Activated B cell treated with CpG ODN at 0.5 μM for 24 hours (primary cell): ENCODE measurements at places on chromosomes 1 and 21. TPM values are rescaled to one million over a fixed set of nuclear protein-coding genes. Genes with fewer than 3 reads are reported as not detected.

Gene ADAM30
- not detected in 2 replicates for total RNA-seq

Gene TFF3
- not detected in 2 replicates for total RNA-seq

Gene OR2L13
- not detected in 2 replicates for total RNA-seq

Gene ELAVL4
- total RNA-seq, result not detected in 2 replicates

Gene C1orf116
- total RNA-seq, result 0.09 TPM in 1 of 2 replicates, not detected in the other

Gene BACE2
- 13.0 and 17.1 TPM in 2 replicates for total RNA-seq

DNA sequence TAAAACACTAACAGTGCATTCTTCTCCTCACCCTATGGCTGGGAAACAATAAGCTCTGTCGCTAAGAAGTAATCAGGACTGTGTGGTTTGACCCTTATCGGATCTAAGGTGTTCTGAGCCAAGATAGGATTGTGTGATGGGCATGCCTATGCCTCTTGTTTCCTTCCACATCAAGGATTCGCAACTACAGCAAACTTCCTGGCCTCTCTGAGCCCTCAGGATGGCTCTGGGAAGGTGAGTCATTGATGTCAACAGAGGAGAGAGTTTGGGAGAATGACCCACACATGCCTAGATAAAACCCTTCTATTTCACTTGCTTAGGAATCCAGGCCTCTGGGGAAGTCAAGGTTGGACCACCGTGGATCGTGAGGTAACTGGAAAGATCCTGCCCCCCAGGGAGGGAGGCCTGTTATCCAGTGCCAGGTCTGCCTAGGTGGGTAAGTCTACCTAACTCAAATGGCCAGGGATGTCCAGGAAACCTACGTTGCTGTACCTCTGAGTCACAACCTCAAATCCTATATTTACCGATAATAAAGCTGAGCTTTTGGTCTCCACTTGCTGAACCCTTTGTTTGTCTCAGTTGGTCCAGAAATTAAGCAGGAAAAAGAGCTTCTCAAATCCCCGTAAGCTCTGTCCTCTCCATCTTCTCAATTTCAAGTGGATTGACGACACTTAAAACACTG lies 27.4 kb downstream of the TIAM1 start:
- H3K4me3 ChIP-seq, result no peak overlapping the region
- H3K4me1 ChIP-seq, result no peaks in the 10 kb centered on the region
- DNase-seq, result no peak

DNA sequence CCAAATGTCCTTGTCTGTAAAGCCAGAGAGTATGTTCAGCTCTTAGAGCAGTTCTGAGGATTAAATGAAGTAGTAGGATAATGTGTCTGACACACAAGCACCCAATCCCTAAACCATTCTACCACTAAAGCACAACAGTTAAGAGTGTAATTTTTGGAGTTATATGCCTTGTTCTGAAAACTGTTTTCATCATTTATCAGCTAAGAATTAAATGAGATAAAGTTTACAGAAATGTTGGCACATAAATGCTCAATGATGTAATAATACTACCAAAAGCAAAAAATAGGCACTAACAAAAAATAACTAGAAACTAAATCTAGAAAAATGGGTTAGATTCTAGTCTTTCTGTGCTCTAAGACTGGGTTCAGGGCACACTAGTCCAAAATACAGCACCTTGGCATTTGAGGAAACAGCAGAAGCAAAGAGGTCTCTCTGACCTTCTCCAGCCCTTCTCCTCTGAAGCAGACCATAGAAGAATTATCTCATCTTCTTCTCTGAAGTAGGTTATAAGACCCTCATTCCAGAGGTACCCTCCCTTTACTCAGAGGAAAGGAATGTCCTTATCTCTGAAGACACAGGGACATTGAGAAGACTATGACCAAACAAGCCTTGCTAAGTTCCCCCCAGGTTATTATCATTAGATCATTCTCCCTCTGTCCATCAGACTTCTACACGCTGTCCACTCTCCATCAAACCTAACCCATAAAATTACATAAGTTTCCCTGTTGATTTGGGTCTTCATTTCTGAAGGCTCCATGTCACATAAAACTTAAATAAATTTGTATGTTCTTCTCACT lies 20.6 kb downstream of the ABL2 start:
- peaks cover 6% of the 10 kb centered on the region for H3K4me1 ChIP-seq
- H3K27ac ChIP-seq, result no peak overlapping the region
- no peak overlapping the region for H3K4me3 ChIP-seq
- no peak for DNase-seq
- peaks cover 9% of the 10 kb centered on the region for H3K36me3 ChIP-seq

DNA sequence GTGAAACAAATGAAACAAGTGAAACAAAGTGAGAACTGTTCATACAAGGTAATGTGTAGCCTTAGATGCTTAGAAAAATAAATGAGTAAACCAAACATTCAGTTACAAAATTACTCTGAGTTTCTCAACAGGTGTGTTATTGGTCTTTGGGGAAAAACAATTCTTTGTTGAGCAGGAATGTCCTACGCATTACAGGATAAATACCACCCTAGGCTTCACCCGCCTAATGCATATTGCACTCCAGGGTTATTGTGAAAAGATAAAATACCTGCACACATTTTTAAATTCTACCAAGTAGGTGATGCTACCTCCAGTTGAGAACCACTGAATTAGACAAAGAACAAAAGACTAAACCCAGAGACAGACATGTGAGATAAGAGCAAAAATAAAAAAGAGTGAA lies 72.2 kb downstream of the ADAMTS1 start:
- H3K4me3 ChIP-seq, result no peak overlapping the region
- no peaks in the 10 kb centered on the region for H3K36me3 ChIP-seq
- H3K4me1 ChIP-seq, result no peaks in the 10 kb centered on the region
- DNase-seq, result no peak
- no peak overlapping the region for H3K27ac ChIP-seq

- no peaks in the 10 kb centered on the region for H3K36me3 ChIP-seq
- no peaks in the 10 kb centered on the region for H3K4me1 ChIP-seq
- H3K27ac ChIP-seq, result no peak overlapping the region
- no peak for DNase-seq
- no peak overlapping the region for H3K4me3 ChIP-seq
These were observed 388.1 kb upstream of the VAMP3 start for GRCh38 chr1:7382971-7383370.

- H3K27ac ChIP-seq, result peak overlapping the region; percentile 93
- H3K36me3 ChIP-seq, result peaks cover 2% of the 10 kb centered on the region
- peaks cover 75% of the 10 kb centered on the region for H3K4me1 ChIP-seq
- DNase-seq, result peak; percentile 52
- H3K4me3 ChIP-seq, result peak overlapping the region; percentile 66
- H3K27me3 ChIP-seq, result no peaks in the 10 kb centered on the region
These were observed 62.6 kb upstream of the RPL11 start for GRCh38 chr1:23628951-23629387.
